ENCODE measurements at places on chromosomes 6 and 20.

DNA sequence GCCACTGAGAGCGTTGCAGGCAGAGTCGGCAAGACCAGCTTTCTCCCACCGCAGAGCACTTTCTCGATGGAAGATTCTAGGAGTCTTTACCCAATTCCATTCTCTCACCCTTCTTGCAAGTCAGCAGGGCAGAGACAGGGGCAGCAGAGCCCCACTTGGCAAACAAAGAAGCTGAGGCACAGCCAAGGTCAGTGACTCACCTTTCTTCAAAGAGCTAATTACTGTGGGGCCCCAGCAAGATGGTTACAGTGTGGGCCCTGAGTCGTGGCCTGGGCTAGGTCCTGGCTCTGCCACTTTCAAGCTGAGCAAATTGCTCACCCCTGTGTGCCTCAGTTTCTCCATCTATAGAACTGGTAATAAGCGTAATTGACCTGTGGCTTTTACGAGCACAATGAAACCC lies 277.0 kb downstream of the PREX1 start:
- DNase-seq: no peak

GRCh38 chr20:41638456-41638855 lies 20.3 kb upstream of the CHD6 start:
- no peak for DNase-seq

- DNase-seq: no peak
Observed at GRCh38 chr20:38961530-38962043, 557 bp upstream of the DHX35 start.

- no peak for DNase-seq
Observed at GRCh38 chr6:44260011-44260410, 2.7 kb upstream of the SLC35B2 start.

- no peak for DNase-seq
Observed at GRCh38 chr20:43906505-43907034, 8.1 kb upstream of the TOX2 start.

DNA sequence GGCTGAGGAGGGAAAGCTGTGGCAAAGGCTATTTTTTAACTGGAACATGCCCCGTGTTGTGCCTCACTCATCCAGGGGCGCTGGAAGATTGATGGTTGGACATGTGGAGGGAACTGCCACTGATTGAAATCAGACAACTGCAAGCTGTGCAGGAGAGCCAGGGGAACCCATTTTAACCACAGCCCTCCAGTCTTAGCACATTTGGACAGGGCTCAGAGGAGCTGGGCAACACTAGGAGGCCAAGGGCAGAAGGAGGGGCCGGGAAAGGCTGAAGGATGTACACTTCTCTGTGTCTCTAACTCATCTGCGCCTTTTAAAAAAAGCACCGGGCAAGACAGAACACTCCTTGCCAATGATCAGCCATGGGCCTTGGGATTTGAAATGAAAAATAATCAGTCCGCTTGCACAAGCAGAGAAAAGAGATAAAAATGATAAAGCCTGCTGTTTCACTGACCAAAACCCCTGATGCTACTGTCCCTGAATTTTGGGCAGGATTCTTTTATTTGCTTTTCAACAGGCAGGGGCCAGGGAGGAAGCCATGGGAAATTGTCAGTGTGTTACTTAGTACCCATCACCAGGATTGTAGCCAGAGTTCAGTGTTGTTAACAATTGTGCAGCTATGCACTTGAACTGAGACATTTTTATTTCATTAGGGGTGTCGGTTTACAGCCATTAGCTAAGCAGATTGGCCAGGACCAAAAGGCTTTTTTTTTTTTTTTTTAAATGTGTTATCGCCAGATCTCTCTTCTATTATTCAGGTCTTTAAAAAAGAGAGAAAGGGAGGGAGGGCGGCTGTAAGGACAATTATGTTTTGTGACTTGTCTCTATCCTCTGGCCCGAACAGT lies 109.3 kb upstream of the EYA4 start:
- DNase-seq: peak; percentile 30

GRCh38 chr20:25230166-25230831 lies 17.6 kb upstream of the PYGB start:
- no peak for DNase-seq

- DNase-seq: peak; percentile 8
Observed at GRCh38 chr20:6421321-6422248, 298.8 kb upstream of the FERMT1 start.

- DNase-seq: no peak
Observed at GRCh38 chr20:5171064-5171789, 44.4 kb downstream of the CDS2 start.

GRCh38 chr6:89047473-89047872 lies 33.1 kb upstream of the PNRC1 start:
- no peak for DNase-seq

DNA sequence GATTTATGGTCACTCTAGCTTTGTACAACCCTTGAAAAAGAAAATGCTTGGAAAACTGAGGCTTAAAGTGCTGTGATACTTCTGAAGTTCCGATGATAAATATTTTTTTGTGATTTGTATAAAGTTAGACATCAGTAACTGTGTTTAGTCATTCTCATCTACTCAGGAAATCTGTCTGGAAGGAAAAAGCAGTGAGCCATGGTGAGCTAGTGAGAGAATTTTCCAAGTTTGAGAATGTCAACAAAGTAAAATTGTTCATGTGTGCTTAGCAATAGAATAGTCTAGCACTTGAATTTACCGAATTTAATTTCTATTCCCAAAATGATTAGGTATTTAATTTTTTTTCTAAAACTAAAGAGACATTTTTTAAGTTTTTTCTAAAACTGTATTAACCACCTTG lies 41.3 kb upstream of the PLCB4 start:
- no peak for DNase-seq

- no peak for DNase-seq
Observed at GRCh38 chr20:44851545-44851944, 34.0 kb upstream of the YWHAB start.

DNA sequence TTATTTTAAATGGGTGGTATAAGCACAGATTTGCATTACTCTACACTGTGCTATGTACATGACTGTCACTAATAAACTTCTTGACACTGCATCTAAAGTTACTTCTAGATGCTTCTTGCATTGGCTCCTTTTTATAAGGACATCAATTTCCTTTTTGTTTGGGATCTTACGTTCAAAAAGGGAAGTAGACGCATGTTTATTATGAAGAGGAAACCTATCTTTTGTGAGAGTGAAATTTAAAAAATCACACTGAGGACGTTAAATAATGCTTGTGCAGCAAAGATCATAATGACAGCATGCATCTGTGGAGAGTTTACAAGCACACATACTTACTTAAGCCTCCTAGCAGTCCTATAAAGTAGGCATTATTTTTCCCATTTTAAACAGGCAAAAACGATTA lies 479.5 kb downstream of the CD83 start:
- no peak for DNase-seq

DNA sequence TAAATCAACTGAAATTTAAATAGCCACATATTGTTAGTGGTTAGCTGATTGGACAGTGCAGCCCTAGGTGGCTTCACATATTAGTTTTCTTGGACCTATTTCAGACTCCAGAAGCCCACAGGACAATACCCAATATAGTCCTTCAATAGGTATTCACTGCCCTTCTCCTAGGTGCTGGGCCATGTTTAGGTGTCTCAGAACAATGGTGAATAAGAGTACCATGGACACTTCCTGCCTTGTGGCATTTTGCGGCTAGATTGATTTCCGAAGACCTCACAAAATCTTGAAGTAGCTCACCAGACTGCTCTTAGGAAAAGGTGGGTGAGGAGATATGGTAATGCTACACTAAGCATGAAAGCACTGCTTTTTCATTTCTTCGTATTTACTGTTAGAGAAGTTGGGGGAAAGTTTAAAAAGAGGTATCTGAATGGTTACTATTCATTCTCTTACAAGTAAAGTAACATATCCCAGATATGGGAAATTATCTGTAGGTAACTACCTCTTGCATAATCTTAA lies 199.3 kb downstream of the GJA10 start:
- no peak for DNase-seq

GRCh38 chr6:38697846-38698245 lies 5.1 kb downstream of the GLO1 start:
- DNase-seq: no peak

DNA sequence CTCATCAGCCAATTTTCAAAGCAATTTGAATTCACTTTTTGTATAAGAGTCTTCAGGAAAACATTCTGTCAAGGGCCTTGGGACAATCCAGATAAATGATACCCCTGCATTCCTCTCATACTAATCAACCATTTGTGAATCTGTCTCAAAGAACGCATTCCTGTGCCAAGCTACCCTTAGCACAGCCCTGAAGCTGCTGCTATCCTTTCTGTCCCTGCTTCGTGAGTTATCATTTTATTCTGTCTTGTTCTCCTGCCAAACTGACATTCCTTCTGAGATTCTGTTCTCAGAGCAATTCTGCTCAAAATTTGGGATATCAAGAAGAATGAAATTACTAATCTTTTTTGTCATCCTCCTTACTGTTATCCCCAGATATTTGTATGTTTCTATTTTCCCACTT lies 213.9 kb upstream of the STXBP5 start:
- no peak for DNase-seq

DNA sequence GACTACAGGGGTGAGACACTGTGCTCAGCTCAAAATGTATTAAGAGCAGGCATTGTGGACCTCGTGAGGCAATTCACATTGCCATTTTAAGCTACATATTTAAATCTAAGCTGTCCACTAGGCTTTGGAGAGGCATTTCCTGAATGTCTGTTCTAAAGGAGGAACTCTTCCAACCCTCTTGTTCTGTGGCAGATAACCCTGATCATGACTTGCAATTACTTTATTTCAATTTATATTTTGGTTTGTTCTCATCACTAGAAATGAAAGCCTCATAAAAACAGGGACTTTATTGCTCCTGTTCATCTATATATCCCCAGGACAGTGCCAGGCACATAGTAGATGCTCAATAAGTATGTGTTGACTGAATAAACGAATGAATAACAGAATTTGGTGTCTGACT lies 84.0 kb upstream of the SALL4 start:
- DNase-seq: no peak

DNA sequence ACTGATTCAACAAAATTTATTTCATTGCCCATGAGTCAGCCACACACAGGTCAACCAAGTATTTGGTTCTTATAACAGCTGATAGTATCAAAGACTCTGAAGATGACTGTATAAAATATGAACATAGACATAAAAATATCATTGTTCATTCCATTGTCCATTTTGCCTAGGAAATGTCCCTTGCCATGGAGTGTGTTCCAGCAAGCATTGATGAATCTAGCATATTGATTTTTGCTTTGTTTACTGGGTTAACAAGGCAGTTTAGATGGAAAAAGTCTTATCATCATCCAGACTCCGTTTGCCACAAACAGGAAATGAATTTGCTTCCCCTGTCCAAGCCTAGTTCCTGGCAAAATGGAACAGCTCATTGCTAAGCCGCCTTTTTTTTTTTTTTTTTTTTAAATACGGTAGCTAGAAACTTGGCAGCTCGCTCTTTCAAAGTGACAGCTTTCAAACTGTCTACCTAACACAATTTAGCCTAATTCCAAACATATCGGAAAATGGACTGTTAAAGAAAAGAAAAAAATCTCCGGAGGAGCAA lies 7.5 kb downstream of the F13A1 start:
- no peak for DNase-seq

DNA sequence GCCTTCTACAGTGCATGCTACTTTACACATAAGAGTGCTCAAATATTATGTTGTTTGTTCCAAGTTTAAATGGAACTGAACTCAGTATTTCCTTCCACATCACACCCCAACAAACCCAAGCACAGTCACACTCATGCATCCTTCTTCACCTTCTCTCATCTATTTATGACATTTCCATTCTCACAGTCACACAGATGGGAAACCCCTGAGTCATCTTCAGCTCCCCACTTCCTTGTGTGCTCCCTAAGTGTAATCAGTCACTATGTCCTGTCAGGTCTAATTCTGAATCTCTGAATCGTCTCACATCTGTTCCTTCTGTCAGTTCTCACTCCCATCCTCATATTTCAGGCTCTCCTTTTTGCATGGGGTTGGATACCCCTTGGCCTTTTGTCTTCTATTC lies 96.0 kb downstream of the RIMS1 start:
- DNase-seq: no peak

- no peak for DNase-seq
Observed at GRCh38 chr20:62726276-62726675, 17.6 kb downstream of the NTSR1 start.

DNA sequence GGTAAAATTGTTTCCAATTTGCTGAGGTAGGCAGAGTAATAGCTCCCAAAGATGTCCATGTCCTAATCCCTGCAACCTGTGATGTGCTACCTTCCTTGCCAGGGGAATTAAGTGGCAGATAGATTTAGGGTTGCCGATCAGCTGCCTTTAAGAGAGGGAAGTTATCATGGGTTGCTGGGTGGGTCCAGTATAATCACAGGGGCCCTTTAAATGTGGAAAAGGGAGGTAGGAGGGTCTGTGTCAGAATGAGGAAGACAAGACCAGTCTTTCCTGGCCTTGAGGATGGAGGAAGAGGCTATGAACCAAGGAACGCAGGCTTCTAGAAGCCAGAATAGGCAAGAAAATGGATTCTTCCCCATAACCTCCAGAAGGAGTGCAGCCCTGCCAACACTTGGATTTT lies 50.7 kb downstream of the CTCFL start:
- DNase-seq: no peak

DNA sequence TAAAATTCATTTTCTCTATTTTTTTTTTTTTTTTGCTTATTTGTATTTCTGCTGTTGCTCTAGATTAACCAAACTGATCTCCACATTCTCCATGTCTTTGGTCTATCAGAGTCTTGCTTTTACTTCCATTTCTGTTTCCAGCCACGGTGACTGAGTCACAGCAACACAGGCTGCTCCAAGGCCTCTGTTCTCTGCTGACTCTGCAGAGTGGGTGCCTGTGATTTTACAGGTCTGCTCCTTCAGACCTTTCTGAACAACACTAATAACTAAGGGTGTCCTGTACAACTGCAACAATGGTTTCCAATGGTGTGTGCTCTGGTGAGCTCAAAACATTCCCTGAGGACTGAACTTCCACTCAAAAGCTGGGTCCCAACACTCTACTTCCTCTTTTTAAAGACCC lies 102.3 kb upstream of the BMP2 start:
- no peak for DNase-seq

DNA sequence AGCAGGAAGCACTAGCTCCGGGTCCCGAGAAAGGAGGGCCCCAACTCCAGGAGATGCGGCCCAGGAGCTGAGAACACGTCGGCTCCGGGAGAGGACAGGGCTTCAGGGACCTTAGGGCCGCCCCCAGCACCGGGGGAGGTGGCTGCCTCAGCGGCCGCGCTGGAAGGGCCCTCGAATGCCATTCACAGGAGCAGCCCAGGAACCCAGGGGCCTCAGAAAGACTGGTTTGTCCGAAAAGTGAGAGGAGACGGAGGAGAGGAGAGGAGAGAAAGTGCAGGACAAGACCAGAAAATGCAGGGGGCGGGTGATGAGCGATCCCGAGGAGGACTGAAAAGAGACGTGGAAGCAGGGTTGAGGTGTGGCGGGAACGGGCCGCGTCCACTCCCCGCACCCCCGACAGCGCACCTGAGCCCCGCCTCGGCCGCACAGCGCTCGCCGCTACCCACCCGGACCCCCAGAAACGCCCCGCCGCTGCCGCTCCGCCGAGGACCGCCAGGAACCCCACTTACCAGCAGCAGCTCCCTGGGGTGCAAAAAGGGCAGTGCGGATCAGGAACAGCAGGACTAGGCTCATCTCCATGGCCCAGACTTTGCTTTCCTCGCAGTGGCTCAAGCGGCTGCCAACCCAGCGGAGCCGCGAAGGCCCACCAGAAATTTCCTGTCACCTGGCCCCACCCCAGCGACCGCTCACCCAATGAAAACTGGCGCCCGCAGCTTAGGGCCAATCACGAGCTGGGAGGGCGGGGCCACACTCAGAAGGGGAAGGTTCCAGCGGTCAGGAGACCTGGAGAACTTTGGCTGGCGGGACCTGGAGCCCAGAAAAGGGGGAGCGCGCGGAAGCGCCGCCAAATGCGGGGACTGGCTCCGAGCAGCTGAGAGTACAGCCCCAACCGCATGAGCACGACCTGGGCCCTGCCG lies 25.4 kb downstream of the HLA-F start:
- peak; percentile 73 for DNase-seq

GRCh38 chr6:82779041-82779440 lies 286.6 kb downstream of the UBE3D start:
- DNase-seq: no peak
